Naive thymus-derived CD4-positive, alpha-beta T cell (primary cell): ENCODE measurements at places on chromosomes 12 and 14.

DNA sequence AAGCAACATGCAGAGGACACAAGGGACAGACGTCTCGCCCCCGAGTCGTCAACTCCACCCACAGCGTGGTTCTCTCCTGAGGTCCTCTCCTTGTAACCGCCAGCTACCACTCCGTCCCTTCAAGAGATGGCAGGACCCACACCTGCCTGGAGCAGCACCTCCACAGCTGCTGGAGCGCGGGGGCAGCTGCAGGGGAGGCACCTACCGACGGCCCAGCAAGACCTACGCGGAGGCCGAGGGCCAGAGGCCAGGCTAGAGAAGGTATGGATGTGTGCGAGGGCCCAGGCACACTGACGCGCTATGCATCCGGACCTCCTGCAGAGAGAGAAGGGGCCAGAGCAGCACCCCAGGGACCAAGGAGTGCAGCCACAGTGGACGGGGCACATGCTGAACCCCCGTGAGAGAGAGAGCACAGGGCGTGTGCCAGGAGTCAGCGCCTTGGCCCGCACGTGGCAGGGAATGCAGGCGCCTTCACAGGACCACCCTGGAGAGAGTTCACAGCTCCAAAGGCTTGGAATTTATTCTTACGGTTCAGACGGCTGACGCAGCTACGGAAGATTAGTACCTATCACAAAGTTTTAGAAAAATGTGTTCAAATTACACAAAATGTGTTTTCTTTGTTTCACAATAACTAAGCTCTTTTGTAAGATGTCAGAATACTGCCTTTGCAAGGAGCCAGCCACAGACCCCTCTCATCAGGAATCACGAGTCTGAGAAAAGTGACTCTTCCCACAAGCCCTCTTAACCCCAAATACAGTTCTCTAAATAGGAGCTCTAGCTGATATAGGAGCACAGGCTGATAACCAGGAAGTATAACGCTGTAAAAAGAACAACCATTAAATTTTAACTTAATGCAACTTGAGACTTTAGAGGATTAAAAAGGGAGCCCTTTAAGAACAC, 36.8 kb downstream of the CDC42BPB start:
- no peaks in the 10 kb centered on the region for H3K36me3 ChIP-seq
- no peaks in the 10 kb centered on the region for H3K4me1 ChIP-seq
- no peak overlapping the region for H3K4me3 ChIP-seq
- no peak for DNase-seq

GRCh38 chr14:88479574-88479987, 75.2 kb downstream of the PTPN21 start:
- H3K4me1 ChIP-seq = no peaks in the 10 kb centered on the region
- no peak for DNase-seq
- H3K27me3 ChIP-seq = no peaks in the 10 kb centered on the region
- H3K27ac ChIP-seq = no peak overlapping the region
- H3K4me3 ChIP-seq = no peak overlapping the region

DNA sequence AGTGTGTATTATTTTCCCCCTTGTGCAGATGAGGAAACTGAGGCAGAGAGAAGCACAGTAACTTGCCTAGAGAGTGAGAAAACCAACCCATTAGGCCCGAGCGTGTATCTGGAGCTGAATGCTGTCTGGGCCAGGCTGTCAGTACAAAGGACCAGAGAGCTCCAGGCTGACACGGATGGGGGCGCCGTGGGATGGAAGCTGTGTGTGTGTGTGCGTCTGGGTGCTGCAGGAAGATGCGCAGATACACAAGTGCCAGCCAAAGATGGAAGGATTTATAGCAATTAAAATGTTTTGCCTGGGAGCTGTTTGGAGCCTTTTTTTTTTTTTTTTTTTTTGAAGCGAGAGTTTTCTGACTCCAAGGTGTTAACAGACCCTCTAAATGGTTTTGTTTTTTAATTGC, 53.7 kb upstream of the GPATCH2L start:
- no peak overlapping the region for H3K4me3 ChIP-seq
- no peaks in the 10 kb centered on the region for H3K4me1 ChIP-seq

DNA sequence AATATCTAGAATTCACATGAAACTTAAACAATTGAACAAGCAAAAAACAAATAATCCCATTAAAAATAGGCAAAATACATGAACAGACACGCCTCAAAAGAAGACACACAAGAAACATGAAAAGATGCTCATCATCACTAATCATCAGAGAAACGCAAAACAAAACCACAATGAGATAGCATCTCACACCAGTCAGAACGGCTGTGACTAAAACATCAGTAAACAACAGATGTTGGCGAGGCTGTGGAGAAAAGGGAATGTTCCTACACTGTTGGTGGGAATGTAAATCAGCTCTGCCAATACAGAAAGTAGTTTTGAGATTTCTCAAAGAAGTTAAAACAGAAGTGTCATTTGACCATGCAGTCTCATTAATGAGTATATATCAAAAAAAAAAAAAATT, 121.3 kb downstream of the PTPRO start:
- H3K36me3 ChIP-seq = no peaks in the 10 kb centered on the region
- no peaks in the 10 kb centered on the region for H3K27me3 ChIP-seq
- no peak overlapping the region for H3K27ac ChIP-seq
- no peak overlapping the region for H3K4me3 ChIP-seq

DNA sequence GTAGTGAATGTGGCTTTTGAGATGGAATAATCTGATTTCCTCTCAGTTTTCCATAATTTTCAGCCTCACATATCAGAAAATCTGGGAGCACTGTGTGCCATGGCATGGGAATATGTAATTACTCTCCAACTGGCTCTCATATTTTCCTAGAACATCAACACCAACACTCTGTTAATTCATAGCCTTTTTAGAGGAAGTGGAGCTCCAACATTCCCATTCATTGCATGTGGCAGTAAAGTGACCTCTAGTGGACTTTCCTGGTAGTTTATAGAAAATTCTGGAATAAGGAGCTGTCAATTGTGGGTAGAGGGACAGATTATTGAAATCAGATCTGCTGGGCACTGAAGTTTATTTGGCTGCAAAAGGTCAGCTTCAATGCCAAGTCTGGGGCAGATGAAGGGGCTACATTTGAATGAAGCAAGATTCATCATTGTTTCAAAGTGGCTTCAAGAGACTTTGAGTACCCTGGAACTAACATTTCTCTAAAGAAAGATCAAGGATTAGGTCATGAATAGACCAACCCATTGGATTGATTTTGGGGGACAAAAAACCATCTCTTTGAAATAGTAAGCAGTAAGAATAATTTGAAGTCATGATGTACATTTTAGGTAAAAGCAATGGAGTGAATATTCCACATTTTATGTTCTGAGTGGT, 23.6 kb upstream of the USP44 start:
- no peaks in the 10 kb centered on the region for H3K36me3 ChIP-seq
- no peak overlapping the region for H3K4me3 ChIP-seq
- no peaks in the 10 kb centered on the region for H3K4me1 ChIP-seq
- H3K27me3 ChIP-seq = no peaks in the 10 kb centered on the region
